ENCODE measurements at places on chromosomes 13 and 19.

DNA sequence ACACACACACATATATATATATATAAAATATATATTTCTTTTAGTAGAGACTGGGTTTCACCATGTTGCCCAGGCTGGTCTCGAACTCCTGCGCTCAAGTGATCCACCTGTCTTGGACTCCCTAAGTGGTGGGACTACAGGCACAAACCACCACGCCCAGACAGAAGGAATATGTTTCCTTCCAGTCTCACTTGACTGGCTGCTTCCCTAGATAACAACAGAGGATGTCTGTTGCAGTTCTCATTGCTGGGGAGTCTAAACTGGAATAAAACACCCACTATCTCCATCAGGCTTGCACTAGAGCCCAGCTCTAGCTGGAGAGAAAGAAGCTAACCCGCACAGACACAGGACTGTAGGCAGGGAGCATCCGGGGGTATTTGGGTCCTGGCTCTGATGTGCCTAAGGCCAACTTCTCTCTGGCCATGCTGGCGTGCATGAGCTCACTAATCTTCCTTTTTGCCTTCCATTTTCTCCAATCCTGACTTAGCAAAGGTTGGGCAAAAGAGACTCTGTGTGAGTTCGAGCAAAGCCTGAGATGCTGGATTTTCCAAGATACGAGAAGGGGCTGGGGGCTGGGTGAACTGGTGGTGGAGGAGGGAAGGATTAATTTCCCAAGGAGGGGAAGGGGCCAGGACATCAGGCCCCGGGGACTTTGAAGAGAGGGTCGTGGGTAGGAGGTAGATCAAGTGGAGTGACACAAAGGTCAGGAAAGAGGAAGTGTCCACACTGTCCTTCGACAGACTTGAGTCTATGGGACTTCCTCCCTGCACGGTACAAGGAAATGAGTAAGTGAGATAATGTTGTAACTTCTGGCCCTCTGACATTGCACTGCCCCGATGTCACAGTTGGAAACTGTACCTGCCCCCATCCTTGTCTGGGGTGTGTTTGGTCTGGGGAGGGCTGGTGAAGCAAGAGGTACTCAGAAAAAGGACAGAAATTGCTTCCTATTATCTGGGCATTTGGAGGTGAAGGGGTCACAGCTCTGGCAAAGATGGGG, 22.5 kb upstream of the ALOX5AP start:
- DNase-seq, result no peak

DNA sequence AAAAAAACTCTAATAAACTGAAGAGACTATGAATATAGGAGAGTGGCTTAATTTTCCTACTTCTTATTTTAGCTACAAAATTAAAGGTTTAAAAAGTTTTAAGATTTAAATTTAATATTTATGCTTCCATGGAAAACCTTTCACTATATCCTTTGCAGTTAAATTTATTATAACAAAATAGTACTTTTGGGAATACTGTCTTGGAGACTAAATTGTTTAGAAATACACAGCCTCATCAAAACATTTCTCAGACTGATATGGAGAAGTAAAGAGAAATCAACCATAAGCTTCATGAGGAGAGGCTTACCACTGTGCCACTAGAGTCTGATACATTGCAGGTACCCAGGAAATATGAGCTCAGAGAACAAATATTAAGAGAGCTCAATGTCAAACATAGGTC, 436.5 kb downstream of the KCTD12 start:
- no peak for DNase-seq

GRCh38 chr19:32294871-32295438, 50.5 kb upstream of the ZNF507 start:
- DNase-seq, result no peak

- no peak for DNase-seq
These were observed 3.5 kb upstream of the ZNF175 start for GRCh38 chr19:51567583-51567982.
